Stimulated activated CD4-positive, alpha-beta T cell treated with anti-CD3 and anti-CD28 coated beads, Interleukin-1b, Interleukin-23, amount 100 ng/mL, for 4 hours (primary cell): ENCODE measurements at places on chromosomes 11 and 22.

- no peak for DNase-seq
Observed at GRCh38 chr22:45783021-45783420, 111.4 kb downstream of the ATXN10 start.

DNA sequence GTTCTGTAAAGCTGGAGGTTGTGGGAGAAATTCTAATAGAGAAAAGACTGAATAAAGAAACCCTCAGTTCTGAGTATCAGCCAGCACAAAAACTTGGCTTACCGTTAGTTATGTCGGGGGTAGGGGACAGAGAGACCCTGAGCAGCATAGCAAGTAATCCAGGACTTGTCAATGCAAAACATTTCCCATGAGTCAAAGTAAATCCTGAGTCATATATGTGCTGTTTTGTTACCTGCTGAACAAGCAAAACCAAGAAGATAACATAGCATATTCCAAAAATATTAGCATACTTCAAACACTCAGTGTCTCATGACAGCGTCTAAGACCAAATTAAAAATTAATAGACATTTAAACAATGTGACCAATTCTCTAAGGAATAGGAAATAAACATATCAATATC is 75.1 kb upstream of the LUZP2 start:
- DNase-seq, result no peak

DNA sequence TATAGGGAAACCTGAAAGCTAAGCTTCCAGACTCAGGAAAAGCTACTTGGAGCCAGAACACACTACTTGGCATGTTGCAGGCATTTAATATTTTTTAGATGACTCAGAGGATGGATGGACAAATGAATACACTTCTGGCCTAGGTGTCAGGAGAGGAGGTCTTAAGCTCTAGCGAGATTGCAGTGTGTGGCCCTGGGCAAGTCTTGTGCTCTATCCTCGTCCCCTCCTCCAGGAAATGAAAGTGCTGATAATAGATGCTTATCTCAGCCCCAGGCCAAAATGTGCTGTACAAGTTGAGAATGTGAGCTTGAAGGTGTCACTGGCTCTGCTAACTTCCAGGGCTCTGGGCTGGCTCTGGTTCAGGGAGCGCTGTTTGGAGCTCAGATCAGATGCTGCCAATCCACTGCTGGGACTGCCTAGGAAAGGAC is 136.3 kb downstream of the PKNOX2 start:
- no peak for DNase-seq

DNA sequence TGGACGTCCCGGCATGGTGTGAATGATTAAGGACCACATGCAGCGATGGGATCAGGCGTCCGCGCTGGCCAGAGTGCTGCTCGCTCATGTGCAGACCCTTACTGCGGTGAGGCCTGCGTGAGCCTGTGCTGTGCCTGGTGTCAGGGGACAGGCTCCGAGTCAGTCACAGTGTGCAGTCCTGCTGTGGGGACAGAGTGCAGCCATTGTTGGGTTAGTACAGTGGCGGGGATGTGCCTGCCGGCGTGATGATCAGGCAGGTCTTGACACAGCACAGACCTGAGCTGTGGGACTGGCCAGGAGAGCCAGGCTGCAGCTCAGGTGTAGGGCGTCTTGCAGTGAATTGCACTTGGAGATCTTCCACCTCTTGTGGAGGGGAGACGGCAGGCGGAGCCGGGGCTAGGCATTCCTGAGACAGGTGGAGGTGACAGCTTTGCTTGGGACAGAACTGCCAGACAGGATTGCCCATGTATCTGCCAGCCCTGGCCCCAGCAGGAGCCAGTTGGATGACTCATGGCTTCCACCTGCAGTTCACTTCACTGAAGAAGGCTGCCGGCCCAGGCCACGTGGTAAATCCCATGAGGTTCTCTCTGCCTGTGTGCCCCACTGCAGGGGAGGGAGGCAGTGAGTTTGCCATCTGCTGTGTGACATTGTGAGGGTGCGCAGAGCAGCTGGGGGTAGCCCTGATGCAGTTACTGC is 17.3 kb downstream of the TRMU start:
- DNase-seq, result no peak

- DNase-seq, result no peak
Observed at GRCh38 chr22:29166180-29166579, 39.5 kb upstream of the EMID1 start.

GRCh38 chr22:39256979-39257378 is 12.2 kb upstream of the PDGFB start:
- DNase-seq, result no peak

- no peak for DNase-seq
Observed at GRCh38 chr22:23908587-23909205, 14.5 kb downstream of the MIF start.

- no peak for DNase-seq
Observed at GRCh38 chr22:24370401-24370800, 57.0 kb upstream of the ADORA2A start.

- no peak for DNase-seq
Observed at GRCh38 chr11:132685174-132685611, 847.1 kb downstream of the OPCML start.

GRCh38 chr11:18310800-18311340 is 11.1 kb downstream of the HPS5 start:
- no peak for DNase-seq

- no peak for DNase-seq
Observed at GRCh38 chr22:24512043-24512442, 16.9 kb downstream of the UPB1 start.

DNA sequence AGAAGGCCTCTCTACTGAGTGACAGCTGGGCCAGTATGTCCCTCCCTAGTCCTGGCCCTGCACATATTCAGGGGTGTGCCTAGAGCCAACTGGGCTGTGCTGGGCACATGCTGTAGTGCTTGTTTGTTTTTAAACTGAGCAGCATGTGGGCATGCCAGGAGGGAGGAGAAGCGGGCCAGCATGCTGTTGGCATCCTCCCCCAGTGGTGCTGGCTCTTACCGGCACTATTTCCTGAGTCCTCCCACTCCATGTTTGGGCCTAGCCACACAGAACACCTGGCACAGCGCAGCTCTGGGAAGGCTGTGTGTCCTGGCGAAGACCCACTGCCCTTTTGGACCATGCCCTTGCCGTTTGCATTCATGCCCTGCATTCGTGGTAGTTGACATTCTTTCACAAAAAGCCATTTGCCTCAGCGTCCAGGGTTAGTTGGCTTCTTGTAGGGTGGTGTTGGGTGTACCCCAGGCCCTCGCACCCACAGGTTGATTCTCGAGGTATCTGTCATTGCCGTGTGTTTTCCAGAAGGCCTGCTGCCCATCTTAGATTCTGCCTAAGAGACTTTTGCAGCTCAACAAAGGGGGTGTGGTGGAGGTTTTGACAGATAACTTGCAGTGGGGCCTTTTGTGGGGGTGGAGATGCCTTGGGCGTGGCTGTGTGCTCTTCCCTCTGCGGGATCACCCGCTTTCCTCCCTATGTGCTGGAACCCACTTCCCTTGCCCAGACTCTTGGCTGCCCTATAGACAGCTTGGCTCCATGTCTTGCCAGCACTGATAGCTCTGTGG is 13.6 kb downstream of the DGCR8 start:
- DNase-seq, result no peak

- no peak for DNase-seq
Observed at GRCh38 chr11:27861706-27862430, 161.6 kb upstream of the BDNF start.

GRCh38 chr11:20035701-20036601 is 124.3 kb downstream of the DBX1 start:
- no peak for DNase-seq

GRCh38 chr11:69263736-69264052 is 30.3 kb upstream of the MYEOV start:
- no peak for DNase-seq

DNA sequence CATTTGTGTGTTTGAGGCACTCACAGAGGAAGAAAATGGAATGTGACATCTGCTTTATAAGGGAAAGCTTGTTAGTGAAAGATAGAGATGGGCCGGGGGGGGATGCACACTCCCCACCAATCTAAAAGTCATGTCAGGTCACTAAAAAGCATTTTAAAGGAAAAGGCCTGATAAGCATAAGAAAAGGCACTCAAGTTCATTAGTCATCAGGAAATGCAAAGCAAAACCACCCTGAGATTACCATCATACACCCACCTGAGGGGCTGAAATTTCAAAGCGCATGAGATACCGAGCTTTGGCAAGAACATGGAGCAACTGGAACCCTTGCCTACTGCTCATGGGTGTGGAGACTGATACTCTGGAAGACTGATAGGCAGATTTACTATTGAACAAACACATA is 77.9 kb upstream of the ANO1 start:
- no peak for DNase-seq

GRCh38 chr22:47203554-47203991 is 441.1 kb downstream of the TBC1D22A start:
- no peak for DNase-seq

GRCh38 chr11:2267306-2267850 is 3.0 kb downstream of the ASCL2 start:
- no peak for DNase-seq

GRCh38 chr22:49554741-49555140 is 272.9 kb downstream of the BRD1 start:
- DNase-seq, result no peak

- DNase-seq, result no peak
Observed at GRCh38 chr11:27227736-27228135, 135.3 kb downstream of the CCDC34 start.

GRCh38 chr11:134566311-134566710 is 154.3 kb upstream of the B3GAT1 start:
- no peak for DNase-seq

DNA sequence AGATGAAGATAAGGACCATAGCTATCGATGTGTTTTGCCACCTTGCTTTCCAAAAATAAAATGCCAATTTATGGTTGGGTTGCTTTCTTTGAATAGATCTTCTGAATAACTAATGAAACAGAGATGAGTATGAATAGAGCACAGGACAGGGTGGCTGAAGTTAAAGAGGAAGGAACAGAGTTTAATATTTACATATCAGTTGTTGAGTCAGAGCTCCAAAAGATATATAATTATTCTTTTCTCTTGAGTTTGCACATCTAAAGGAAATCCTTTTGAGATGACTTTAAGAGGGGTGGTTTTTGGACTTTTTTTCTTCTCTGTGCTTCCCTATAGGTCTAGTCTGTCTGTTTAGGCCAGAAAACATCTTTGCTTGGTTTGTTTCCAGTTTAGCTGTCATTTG is 115.2 kb downstream of the DDX10 start:
- DNase-seq, result no peak

- DNase-seq, result no peak
Observed at GRCh38 chr22:45587638-45588505, 83.8 kb upstream of the ATXN10 start.

- DNase-seq, result no peak
Observed at GRCh38 chr11:20161230-20161918, 1.1 kb upstream of the DBX1 start.
